ENCODE measurements at places on chromosomes 2 and 18. TPM values are rescaled to one million over a fixed set of nuclear protein-coding genes. Genes with fewer than 3 reads are reported as not detected.

Gene SERPINB3
- total RNA-seq: 9.4 TPM

Gene ZCCHC2
- 9.2 TPM for total RNA-seq

Gene PUS10
- 2.3 TPM for total RNA-seq

Gene DRC1
- not detected for total RNA-seq

Gene COBLL1
- total RNA-seq: 16.5 TPM

Gene ITPRIPL1
- total RNA-seq: 1.0 TPM

Gene CCDC178
- not detected for total RNA-seq

Gene FAM237A
- total RNA-seq: not detected

Gene CCDC121
- 1.0 TPM for total RNA-seq

Gene SCN7A
- not detected for total RNA-seq

Gene DNER
- total RNA-seq: 4.6 TPM

Gene NPHP1
- 3.7 TPM for total RNA-seq

Gene FLACC1
- total RNA-seq: not detected

Gene C2orf78
- not detected for total RNA-seq

Gene ATP6V1B1
- total RNA-seq: not detected

Gene ICOS
- total RNA-seq: not detected

Gene DPP10
- 0.78 TPM for total RNA-seq

Gene MGAT4A
- 0.53 TPM for total RNA-seq

Gene RUFY4
- total RNA-seq: not detected

Gene HMSD
- not detected for total RNA-seq
